ENCODE measurements at places on chromosomes 12 and 14.

DNA sequence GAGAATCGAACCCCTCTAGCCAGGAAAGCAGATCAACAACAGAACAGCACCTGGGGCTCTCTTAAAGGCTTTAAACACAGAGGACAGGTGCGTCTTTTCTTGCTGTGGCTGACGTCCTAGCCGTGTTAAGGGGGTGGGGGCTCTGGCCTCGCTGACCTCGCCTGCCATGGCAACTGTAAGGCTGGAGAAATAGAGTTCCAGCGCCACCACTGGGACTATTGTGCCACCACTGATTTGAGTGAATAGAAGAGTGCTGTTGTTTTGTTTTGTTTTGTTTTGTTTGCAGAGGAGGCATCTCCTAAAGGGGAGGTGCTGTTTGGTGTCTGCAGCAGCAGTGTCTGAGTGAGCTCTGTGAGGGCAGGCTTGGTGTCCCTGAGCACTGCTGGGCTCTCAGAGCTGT is 34.2 kb upstream of the PRMT8 start:
- peak; percentile 84 for DNase-seq

DNA sequence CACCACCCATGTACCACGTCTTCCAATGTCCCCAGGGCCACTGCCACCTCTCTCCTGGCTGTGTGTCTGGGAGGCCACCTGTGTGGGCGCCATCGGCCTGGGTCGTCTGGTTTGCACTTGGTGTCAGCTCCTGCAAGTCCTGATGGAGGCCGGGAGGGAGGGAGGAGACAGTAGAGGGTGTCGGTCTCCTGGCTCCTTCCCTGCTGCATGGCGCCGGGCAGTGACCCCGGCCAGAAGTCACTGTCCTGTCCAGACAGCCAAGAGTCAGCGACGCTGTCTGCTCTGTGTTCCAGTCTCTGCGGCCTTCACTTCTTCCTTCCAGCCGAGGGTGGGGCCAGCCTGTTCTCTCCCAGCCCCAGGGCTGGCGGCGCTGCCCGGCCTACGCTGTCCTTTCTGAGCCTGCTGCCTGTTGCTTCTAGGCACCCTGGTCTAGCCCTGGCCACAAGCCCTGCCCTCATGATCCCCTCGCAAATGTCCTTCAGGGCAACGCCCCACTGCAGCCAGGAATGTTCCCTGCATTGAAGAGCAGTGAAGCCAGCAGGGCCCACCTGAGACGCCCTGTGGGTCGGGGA is 13.0 kb upstream of the LBHD2 start:
- no peak for DNase-seq

- DNase-seq: no peak
Observed at GRCh38 chr12:101051151-101051550, 158.9 kb downstream of the SLC5A8 start.

DNA sequence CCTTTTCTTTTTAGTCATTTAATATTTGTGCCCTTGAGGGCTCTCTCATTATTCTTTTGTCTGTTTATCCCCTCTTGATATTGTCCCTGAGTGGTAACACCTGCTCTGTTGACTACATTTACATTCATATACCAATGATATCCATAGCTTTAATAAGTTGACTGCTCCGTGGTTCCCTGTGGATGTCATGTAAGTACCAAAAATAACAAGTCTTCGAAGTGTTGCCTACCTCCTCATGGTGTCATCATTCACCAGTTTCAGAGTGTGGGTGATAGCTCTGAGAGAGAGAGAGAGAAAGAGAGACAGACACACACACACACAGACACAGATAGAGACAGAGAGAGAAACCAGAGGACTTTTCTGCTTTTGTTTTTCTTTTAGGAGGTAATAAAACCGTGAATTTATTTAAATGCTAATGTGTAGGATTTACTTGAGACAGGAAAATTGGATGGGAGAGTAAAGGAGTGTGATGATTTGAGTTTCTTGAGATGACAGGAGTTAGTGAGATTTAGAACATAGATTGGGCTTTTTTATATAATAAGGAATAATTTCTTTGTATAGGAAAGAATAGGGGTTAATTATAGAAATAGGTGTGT is 52.2 kb downstream of the PAPOLA start:
- peak; percentile 71 for DNase-seq

GRCh38 chr12:62256408-62257096 is 3.7 kb upstream of the USP15 start:
- no peak for DNase-seq

DNA sequence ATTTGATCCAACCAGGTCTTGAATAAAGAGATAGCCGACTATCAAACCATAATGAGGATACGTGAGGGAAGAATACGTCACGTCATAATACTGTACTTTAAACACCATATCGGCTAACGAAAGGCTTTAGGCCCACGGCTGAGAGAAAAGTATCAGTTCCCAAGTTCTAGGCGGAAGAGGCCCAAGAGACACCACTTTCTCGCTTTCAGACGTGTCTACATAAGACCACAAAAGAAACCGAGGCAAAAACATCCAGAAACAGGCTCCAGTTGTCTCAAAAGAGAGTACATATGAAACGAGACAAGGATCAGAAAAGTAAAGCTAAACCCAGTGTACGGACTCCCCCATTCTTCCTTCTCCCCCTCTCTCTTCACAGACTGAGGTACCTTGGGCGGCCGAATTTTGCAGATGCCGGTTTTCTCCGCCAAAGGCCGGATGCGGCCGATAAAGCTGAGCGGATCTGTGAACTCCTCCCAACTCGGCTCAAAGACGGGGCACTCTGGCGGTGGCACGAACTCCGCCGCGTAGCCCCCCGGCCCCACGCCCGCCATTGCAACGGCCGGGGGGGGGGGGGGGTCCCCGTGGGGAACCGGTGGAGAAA is 479 bp downstream of the KDM5A start:
- no peak for DNase-seq

DNA sequence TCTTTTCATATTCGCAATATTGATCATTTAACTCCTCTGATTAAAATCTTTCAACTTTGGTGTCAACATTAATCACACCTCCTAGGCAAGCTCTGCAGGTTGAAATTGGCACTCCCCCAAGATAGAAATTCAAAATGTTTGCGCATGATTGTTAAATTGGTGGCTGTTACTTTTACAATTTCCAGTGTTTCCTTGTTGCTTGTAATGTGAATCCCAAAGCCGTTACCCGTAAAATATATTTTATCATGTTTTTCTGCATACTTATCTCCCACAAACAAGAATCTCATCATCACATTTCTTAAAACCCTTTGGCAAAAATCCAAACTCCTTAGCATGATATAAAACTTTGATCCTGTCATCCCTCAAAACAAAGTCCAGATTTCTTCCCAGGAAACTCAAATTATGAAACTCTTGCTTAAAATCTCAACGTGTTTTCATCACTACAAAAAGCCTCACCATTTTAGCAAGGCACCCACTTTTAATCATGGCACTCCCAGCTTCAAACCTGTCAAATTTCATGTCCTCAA is 14.7 kb downstream of the RTL1 start:
- DNase-seq: no peak

DNA sequence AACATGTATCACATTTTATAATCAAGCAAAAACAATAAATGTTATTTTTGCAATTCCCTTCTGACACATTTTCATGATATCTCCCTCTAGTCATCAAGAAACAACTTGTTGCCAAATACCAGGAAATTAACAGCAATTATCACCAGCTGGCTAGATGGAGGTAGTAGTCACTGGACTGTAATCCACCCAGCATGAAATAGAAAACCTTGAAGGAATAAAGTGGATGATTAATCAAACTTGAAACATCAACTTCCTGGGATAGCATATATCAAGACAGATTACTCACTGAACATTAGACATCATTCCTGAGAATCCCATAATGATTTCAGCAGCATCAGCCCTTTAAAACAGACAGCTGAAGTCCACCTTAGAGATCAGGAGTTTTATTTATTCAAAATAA is 259.0 kb downstream of the CCDC59 start:
- DNase-seq: no peak

DNA sequence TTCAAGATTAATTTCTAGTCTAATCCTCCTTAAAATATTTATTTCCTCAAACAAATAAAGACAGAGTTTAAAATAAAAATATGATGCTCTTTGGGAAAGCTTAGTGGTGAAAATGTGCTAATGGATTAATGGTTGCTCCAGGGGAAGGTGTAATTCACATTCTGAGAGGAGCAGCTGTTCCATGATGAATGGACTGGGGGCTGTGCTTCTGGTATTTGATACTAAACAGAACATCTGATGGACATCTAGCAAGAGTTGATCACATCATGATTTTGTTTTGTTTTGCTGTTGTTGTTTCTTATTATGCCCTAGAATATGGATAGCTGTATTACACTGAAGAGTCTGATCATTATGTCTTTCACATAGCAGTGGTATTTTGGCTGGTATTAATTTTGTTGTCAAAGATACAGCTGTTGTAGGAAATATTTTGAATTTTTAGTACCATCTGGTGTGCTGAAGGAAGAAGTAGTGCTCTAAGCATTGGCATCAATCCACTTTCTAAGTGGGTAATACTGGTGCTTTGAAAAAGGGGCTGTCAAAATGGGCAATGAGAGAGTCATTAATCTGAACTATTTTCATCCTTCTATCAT is 296.4 kb downstream of the ADAMTS20 start:
- DNase-seq: no peak

GRCh38 chr12:79555028-79555925 is 135.5 kb downstream of the PAWR start:
- no peak for DNase-seq

- DNase-seq: peak; percentile 45
Observed at GRCh38 chr14:78164226-78164853, 5.8 kb upstream of the NRXN3 start.

GRCh38 chr12:25960143-25960542 is 1.7 kb downstream of the RASSF8 start:
- no peak for DNase-seq

DNA sequence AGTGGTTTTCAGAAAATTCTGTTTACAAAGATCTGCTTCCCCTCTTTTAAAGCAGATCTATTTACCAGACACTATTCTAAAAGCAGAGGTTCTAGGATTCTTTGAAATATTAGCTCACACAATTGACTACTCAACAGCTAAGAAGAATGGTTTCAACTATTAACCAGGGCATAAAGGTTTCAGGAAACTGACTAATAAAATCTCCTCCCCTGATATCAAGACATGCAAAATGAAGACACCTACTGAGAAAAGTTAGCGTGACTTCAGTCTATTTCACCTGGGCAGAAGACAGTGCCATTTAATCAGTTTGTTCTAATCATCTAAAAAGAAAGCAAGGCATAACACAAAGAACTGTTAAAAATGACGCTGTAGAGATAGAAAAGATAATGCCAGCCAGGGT is 22.2 kb downstream of the DAD1 start:
- no peak for DNase-seq

- DNase-seq: no peak
Observed at GRCh38 chr12:100566887-100567637, 6.4 kb upstream of the GAS2L3 start.

GRCh38 chr12:69431591-69432222 is 38.5 kb upstream of the FRS2 start:
- no peak for DNase-seq

GRCh38 chr12:124915239-124916236 is 1.1 kb upstream of the UBC start:
- DNase-seq: no peak

DNA sequence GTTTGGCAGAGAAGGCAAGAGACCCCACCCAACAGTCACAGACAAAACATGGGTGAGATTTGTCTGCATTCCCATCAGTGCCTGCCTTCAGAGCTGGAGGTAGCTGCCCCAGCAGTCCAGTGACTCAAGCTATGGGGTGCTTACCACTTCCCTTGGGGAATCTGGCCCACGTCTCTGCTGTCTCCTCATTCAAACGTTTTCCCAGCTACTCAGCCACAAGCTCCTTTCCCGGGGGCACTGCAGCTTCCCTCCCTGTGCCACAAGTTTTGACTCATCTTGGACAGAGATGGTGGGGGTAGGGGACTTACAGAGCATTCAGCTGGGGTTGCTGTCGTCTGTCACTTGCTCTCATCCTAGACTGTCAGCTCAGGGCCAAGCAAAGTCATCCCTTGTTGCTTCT is 66.6 kb downstream of the FBXL14 start:
- no peak for DNase-seq

DNA sequence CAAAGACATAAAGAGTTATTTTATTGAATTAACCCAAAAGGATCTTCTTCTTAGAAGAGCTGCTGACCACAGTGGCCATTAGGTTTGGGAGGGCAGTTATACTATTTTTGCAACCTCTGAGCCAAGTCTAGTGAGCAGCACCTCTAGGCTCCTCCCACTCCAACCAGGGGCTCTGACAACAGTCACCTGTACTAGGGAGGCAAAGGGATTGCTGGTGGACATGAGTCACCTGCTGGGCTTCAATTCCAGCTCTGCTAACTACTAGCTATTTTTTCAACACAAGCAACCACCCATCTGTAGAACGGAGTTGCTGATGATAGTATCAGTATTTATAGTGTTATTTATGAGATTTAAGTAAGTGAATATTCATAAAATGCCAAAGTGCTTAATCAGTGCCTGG is 166.0 kb downstream of the KLHL28 start:
- DNase-seq: no peak

GRCh38 chr12:113299619-113300237 is 35.2 kb downstream of the SLC8B1 start:
- DNase-seq: no peak

- DNase-seq: no peak
Observed at GRCh38 chr12:124861492-124861891, 2.2 kb downstream of the SCARB1 start.
